Suprapubic skin (tissue), 4 donors: ENCODE measurements at places on chromosomes 5 and 9. TPM values are rescaled to one million over a fixed set of nuclear protein-coding genes. Genes with fewer than 3 reads are reported as not detected.

Gene NUDT12
- total RNA-seq = 8.4 TPM

Gene FIBCD1
- total RNA-seq = not detected

Gene PCSK1
- 0.26 TPM for total RNA-seq

Gene NUDCD2
- total RNA-seq = 19.0 TPM
